Transverse colon (tissue), 4 donors: ENCODE measurements at places on chromosomes 16 and 17. TPM values are rescaled to one million over a fixed set of nuclear protein-coding genes. Genes with fewer than 3 reads are reported as not detected.
A peak's percentile ranks its signal among the peaks of the same experiment; 100 is the strongest.

SLC5A11 gene
- 6.8 TPM for total RNA-seq

NAGS gene
- total RNA-seq, result 3.0 TPM

DNA sequence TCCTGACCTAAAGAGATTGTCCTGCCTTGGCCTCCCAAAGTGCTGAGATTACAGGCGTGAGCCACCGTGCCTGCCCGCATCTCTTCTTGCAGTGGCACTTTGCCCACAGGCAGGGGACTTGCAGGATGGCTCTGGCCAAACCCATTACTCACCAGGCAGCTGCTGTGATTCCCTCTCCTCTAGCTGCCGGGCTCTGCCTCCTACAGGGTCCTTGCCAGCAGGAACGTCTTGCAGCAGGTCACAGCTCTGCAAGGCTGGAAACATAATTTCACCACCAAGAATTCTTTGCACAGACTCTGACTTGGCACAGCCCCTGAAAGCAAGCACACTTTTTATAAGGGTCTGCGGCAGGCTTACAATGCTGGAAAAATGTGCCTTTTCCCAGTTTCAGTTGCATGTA, 20.3 kb downstream of the COX4I1 start:
- H3K4me1 ChIP-seq, result peaks cover 3% of the 10 kb centered on the region
- DNase-seq, result no peak
- no peak overlapping the region for H3K27ac ChIP-seq
- H3K27me3 ChIP-seq, result peaks cover 6% of the 10 kb centered on the region

- no peaks in the 10 kb centered on the region for H3K36me3 ChIP-seq
- no peak overlapping the region for H3K4me3 ChIP-seq
- peaks cover 5% of the 10 kb centered on the region for H3K4me1 ChIP-seq
- peak; percentile 42 for DNase-seq
Observed at GRCh38 chr17:83152745-83153611, 73.6 kb downstream of the METRNL start.

FSCN2 gene
- 2.3 TPM for total RNA-seq

DNA sequence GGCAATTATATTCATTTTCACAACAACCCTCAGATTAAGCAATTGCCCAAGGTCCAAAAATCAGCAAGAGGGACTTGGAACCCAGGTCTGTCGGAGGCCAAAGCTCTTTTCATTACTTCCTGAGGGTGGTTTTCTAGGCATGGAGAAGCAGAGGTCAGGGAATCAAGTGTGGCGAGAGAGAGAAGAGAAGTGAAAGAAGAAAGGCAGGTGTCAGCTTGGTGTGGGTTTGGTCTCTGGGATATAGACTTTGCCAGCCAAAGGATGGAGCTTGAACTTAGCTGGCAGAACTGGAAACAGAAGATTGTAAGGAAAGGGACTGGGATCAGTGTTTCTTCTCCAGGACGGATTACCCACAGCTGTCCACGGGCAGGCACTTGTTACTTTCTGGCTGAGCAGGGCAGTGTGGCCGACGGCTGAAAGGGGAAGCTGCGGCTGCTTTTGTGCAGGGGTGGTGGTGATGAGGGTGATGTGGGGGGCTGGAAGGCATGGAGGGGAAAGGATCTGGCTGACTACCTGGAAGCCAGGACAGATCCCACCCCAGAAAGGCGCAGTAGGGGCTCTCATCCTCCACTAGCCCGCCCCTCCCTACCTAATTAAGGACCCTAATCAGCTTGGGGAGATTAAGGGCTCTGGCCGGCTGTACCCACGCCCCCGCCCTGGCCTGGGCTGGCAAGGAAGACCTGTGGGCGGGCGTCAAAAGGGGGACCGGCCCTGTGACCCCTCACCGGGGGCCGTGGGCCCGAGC, at the start of gene GUCY2D:
TSS of gene GUCY2D (plus strand) at position 640 of the 745 bp plus-strand sequence. CDS start 433 bp downstream, outside the sequence.
- DNase-seq, result peak; percentile 39
- H3K27ac ChIP-seq, result no peak within 1 kb of the TSS
- peaks cover 16% of the 10 kb centered on the region for H3K4me1 ChIP-seq
- H3K27me3 ChIP-seq, result peaks cover 85% of the 10 kb centered on the region
- H3K36me3 ChIP-seq, result no peaks in the 10 kb centered on the region

- H3K27ac ChIP-seq, result peak overlapping the region; percentile 72
- DNase-seq, result no peak
- no peaks in the 10 kb centered on the region for H3K36me3 ChIP-seq
- no peak overlapping the region for H3K4me3 ChIP-seq
- peaks cover 40% of the 10 kb centered on the region for H3K4me1 ChIP-seq
Observed at GRCh38 chr17:76004750-76005262, 4.2 kb downstream of the CDK3 start.

MAPT gene
- total RNA-seq, result 1.7 TPM

SSTR5 gene
- not detected for total RNA-seq

MYO15A gene
- total RNA-seq, result 1.1 TPM

OTOP2 gene
- 3.4 TPM for total RNA-seq

DNA sequence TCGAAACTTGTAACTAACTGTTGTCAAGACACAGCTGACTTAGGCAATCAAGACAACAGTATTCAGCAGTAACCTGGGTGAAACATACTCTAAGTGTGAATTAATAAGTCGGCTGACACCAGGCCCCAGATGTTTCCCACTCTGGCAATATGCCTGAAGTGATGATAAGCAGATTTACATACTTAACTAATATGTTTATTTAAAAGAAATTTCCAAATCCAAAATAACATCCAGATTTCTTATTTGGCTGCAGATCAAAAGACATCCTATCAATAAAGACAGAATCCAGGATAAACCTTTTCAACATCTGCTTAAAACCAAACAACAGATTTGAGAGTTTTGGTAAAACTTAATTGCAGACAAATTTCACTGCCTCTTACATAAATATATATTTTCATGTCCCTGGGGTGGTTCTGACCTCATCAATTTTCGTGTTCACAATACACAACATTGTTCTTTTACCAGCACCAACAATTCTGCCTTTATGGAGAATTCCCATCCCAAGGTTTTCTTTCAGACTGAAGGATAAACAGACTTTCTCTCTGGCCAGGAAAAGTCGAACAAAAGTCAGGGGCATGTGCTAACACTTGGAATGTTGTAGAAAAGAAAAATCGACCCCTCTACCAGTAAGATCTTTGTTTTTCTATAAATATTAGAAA, 45.1 kb upstream of the TOX3 start:
- no peak for DNase-seq
- H3K27ac ChIP-seq, result no peak overlapping the region
- H3K4me3 ChIP-seq, result no peak overlapping the region
- H3K36me3 ChIP-seq, result no peaks in the 10 kb centered on the region

DEXI gene
- 37.9 TPM for total RNA-seq

GRCh38 chr17:50618300-50618699, 16.4 kb upstream of the ABCC3 start:
- H3K4me1 ChIP-seq, result no peaks in the 10 kb centered on the region
- H3K27me3 ChIP-seq, result no peaks in the 10 kb centered on the region
- no peak overlapping the region for H3K4me3 ChIP-seq
- H3K27ac ChIP-seq, result no peak overlapping the region

DNA sequence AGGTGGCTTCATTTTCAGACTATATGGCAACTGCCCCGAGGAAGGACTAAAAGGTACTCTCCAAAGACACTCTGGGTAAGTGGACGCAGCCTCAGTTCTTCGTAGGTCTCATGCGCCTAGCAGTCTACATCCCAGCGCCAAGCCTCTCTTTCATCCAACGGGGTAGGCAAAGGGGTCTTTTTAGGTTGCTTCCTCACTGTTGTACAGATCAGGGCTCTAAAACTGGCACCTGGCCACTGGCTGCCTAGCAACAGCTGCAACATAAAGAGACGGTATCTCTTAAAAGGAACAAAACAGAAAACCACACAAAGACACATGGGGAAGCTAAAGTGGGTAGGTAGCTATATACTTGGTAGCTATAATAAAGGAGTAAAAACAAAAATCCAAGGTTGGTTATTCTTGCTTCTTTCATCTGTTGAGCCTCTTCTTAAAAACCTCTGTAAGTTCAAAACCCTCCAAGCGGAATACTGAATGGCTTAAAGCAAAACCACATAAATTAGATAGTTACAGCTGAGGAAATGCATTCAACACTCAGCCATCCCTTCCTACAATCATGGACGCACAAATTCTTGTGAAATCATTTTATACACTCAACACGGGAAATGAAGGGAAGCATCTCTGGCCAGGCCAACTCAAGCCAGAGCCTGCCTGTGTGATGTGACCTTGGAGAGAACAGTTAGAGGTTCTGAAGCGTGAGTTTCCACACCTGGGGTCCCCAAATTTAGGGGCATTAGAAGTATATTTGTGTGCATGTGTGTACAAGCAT, 22.7 kb downstream of the CYTH1 start:
- H3K4me1 ChIP-seq, result peaks cover 3% of the 10 kb centered on the region
- H3K36me3 ChIP-seq, result no peaks in the 10 kb centered on the region
- DNase-seq, result peak; percentile 82
- peak overlapping the region; percentile 71 for H3K27ac ChIP-seq

KRT28 gene
- not detected for total RNA-seq

DNA sequence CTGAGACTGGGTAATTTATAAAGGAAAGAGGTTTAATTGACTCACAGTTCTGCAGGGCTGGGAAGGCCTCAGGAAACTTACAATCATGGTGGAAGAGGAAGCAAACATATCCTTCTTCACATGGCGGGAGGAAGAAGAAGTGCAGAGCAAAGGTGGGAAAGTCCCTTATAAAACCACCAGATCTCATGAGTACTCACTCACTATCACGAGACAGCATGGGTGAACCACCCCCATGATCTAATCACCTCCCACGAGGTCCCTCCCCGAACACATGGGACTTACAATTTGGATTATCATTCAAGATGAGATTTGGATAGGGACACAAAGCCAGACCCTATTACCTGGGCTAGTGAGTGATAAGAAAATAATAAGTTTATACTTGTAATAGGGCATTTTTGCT, 70.6 kb upstream of the HS3ST2 start:
- no peak overlapping the region for H3K27ac ChIP-seq
- no peak for DNase-seq
- H3K4me1 ChIP-seq, result no peaks in the 10 kb centered on the region
- H3K36me3 ChIP-seq, result no peaks in the 10 kb centered on the region
- no peaks in the 10 kb centered on the region for H3K27me3 ChIP-seq

- peaks cover 82% of the 10 kb centered on the region for H3K27me3 ChIP-seq
- peak overlapping the region; percentile 43 for H3K4me3 ChIP-seq
- DNase-seq, result no peak
- H3K4me1 ChIP-seq, result peaks cover 61% of the 10 kb centered on the region
- H3K27ac ChIP-seq, result peak overlapping the region; percentile 58
Observed at GRCh38 chr17:8125947-8126490, 2.1 kb upstream of the HES7 start.

GRCh38 chr16:48680881-48681280, 70.9 kb upstream of the N4BP1 start:
- H3K36me3 ChIP-seq, result no peaks in the 10 kb centered on the region
- no peak overlapping the region for H3K27ac ChIP-seq
- H3K4me1 ChIP-seq, result no peaks in the 10 kb centered on the region
- H3K27me3 ChIP-seq, result no peaks in the 10 kb centered on the region
- H3K4me3 ChIP-seq, result no peak overlapping the region

- no peaks in the 10 kb centered on the region for H3K36me3 ChIP-seq
- H3K4me3 ChIP-seq, result peak overlapping the region; percentile 18
- H3K27ac ChIP-seq, result no peak overlapping the region
- no peak for DNase-seq
Observed at GRCh38 chr17:45784741-45785479, 790 bp downstream of the CRHR1 start.

- no peak for DNase-seq
- H3K36me3 ChIP-seq, result no peaks in the 10 kb centered on the region
- no peaks in the 10 kb centered on the region for H3K27me3 ChIP-seq
Observed at GRCh38 chr17:63444457-63444856, 1.6 kb downstream of the CYB561 start.

GRCh38 chr17:48307814-48308411, 122.1 kb downstream of the SKAP1 start:
- DNase-seq, result peak; percentile 64
- H3K27ac ChIP-seq, result no peak overlapping the region
- H3K4me1 ChIP-seq, result peaks cover 4% of the 10 kb centered on the region
- H3K4me3 ChIP-seq, result no peak overlapping the region
- H3K27me3 ChIP-seq, result peaks cover 65% of the 10 kb centered on the region

DNA sequence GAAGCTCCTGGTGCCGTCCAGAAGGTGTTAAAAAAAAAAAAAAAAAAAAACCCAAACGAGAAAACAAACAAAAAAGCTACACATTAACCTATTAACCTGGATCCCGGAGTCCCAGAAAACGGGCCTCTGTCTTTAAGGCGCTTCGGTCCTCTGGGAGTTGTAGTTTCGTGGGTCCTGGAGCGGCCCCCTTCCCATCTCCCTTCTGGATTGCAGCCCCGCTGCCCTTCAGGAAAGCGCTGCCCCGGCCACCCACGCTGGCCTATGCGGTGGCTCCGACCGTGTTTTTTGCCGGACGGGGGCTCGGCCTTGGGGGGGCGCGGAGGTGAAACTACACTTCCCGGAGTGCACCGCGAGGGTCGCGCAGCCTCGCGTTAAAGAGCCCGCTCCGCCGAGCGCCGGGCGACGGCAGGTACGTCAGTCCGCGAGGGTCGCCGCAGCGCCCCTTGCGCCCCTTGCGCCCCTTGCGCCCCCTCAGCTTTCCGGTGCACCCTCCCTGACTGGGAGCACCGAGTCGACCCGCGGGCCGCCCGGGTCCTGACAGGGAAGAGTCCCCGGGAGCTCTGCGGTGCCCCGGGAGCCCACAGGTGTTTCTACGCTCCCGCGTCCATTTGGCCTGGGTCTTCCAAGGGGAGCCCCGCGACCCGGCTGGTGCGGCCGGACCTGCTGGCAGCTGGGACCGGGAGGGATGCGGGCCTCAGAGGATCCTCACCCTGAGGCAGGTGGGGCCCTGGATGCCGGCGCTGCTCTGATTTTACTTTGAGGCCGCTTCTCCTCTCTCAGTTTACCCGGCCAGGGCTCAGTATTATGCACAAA, at the start of gene FCSK:
TSS of gene FCSK (plus strand) at position 374 of the 813 bp plus-strand sequence. CDS start 8,596 bp downstream, outside the sequence.
- H3K27me3 ChIP-seq, result no peaks in the 10 kb centered on the region
- peak within 1 kb of the TSS; percentile 94 for H3K27ac ChIP-seq

SDR42E1 gene
- total RNA-seq, result 3.4 TPM

PDILT gene
- not detected for total RNA-seq

DNA sequence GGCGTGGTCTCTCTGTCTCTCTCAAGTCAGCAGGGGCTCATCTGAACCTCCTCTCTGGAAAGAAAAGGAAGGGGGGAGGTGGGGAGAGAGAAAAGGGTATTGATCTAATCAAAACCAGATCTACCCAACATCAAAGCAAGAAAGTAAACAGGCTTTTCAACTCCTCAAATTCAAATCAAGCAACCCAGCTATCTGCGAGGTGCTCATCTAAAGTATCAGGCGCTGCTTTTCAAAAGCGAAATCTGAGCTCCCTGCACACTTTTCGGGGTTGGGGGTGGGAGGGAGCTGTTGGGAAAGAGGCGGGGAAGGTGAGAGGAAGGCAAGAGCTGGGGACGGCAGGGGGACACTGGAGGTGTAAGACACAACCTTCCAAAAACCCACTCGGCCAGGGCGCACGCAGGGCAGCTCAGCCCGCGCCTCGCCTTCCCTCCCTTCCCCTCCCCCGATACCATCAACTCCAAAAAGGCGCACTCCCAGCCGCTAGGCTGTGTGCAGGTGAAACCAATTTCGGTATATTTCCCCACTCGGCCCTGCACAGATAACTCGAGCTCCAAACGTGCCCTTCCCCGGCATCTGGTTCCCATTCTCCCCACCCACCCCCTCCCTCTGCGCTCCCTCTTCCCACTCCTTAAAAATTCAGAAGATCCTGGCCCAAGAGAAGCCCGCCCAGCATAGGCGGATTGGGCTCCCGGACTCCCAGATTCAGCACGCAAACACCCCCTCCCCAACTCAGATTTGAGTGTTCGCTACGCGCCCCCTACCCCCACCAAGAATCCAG, 2.6 kb downstream of the AXIN2 start:
- peaks cover 30% of the 10 kb centered on the region for H3K4me1 ChIP-seq
- H3K4me3 ChIP-seq, result peak overlapping the region; percentile 68
- DNase-seq, result no peak
- H3K27me3 ChIP-seq, result no peaks in the 10 kb centered on the region
- H3K27ac ChIP-seq, result no peak overlapping the region

HS3ST2 gene
- total RNA-seq, result 0.41 TPM

GRCh38 chr17:63120406-63120805, 154.4 kb downstream of the TANC2 start:
- no peak overlapping the region for H3K4me3 ChIP-seq
- H3K27ac ChIP-seq, result no peak overlapping the region
- H3K27me3 ChIP-seq, result no peaks in the 10 kb centered on the region
- DNase-seq, result no peak

TMEM220 gene
- 2.4 TPM for total RNA-seq

PRKCB gene
- total RNA-seq, result 9.0 TPM
